ENCODE measurements at places on chromosomes 16 and 17.

- peak; percentile 68 for DNase-seq
Measured at GRCh38 chr17:31216031-31216751, 80.8 kb downstream of the OMG start.

DNA sequence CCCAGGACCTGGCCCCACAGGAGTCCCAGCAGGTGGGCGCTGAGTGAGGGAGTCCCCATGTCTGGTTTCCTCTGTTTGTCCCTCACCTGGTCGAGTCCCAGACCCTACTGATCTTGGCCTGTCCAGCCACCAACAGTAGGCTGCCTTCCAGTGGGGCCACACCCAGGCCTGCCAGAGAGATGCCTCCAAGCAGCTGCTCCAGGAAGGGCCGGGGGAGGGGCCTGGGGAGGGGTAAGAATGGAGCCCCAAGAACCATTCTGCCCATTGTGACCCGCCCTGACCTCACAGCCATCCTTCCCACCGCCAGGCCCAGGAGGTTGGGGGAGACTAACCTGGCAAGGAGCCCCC, 736 bp downstream of the SPATA20 start:
- DNase-seq: no peak

DNA sequence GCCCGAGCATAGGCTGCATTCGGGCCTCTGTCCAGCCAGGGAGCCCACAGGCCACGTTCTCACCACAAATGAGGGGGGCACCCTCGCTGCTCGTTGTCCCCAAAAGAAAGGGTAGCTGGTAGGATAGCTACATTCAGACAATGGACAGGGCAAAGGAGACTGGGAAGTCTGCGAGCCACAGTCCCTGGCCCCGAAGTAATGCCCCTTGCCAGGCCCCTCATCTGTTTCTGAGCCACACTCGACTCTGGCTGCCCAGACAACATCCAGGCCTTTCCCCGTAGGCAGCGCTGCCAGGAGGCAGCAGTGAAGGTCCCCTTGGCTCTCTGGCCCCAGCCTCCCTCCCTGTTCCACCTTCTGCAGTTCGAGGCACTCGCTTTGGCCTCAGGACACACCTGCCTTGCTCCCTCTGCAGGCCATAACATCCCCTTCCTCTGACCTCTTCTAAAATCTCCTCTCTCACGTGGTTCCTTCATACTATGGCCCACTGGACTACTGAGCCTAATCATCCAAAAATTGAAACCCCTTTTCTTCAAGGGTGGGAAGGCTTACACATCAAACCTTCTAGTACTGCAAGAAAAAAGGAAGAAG, 12.2 kb downstream of the AIPL1 start:
- no peak for DNase-seq

- no peak for DNase-seq
Measured at GRCh38 chr16:27786923-27787625, 237.1 kb downstream of the KATNIP start.

- no peak for DNase-seq
Measured at GRCh38 chr16:89402962-89403361, 87.4 kb downstream of the ANKRD11 start.

All from endothelial cell of umbilical vein (primary cell).